AML-193 (cell line): ENCODE measurements at places on chromosomes 12 and 14.

GRCh38 chr12:94732367-94732990 lies 82.1 kb upstream of the TMCC3 start:
- no peak for DNase-seq

GRCh38 chr12:5807514-5808219 lies 137.4 kb downstream of the ANO2 start:
- no peak for DNase-seq

- no peak for DNase-seq
These were observed 65.2 kb upstream of the AP4S1 start for GRCh38 chr14:30960216-30960615.

GRCh38 chr12:62576503-62576902 lies 109.9 kb downstream of the MON2 start:
- no peak for DNase-seq

DNA sequence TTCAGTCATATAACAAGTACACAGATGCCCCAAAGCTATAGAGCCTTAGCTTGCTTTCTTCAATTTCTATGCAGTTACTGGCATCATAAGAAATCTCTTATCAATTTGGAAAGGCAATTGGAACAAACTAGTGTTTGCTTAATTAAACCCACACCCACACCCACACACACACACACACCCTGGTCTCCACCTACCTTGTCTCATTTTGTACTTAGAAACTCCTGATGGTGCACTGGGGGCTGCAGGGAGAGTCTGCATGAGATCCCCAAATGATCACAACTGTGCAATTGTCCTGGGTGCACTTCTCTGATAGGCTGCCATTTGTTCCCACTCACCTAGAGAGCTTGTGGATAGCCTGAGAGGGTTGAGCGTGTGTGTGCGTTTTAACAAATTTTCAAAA lies 40.5 kb upstream of the PTCSC3 start:
- no peak for DNase-seq

DNA sequence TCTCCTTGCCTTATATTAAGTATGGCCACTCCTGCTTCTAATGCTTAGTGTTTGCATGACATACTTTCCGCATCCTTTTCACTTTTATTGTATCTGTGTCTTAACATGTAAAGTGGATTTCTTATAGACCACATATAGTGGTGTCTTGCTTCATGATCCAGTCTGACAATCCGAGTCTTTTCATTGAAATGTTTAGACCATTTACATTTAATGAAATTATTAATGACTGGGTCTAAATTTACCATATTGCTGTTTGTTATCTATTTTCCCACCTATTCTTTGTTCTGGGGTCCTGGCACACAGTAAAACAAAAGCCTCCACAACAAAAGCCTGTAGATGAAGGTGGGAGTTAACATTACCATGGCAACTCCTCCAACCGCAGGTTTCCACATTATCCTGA lies 22.9 kb downstream of the ERH start:
- no peak for DNase-seq

GRCh38 chr14:69999261-69999674 lies 120.1 kb downstream of the SMOC1 start:
- no peak for DNase-seq

GRCh38 chr14:48350971-48351370 lies 675.6 kb upstream of the MDGA2 start:
- DNase-seq: no peak
